Left lung (tissue), 14 donors: ENCODE measurements at places on chromosomes 1 and 21. TPM values are rescaled to one million over a fixed set of nuclear protein-coding genes. Genes with fewer than 3 reads are reported as not detected.

Gene ALPL
- 148 TPM for total RNA-seq

Gene INAVA
- 5.5 TPM for total RNA-seq

Gene RNF207
- total RNA-seq: 12.6 TPM

Gene GPA33
- total RNA-seq: 0.55 TPM

Gene PLA2G2A
- 65.7 TPM for total RNA-seq

Gene MTARC1
- total RNA-seq: 38.6 TPM

Gene DNM3
- total RNA-seq: 6.8 TPM

Gene DARS2
- 20.5 TPM for total RNA-seq

Gene SMIM34
- total RNA-seq: 0.81 TPM

Gene LCE1D
- not detected for total RNA-seq

Gene SLC30A2
- 0.15 TPM for total RNA-seq

Gene ATP1A2
- total RNA-seq: 5.0 TPM

GRCh38 chr1:160144921-160145320, 6.5 kb upstream of the ATP1A4 start:
- no peak for DNase-seq

- DNase-seq: no peak
Measured at GRCh38 chr1:175715742-175716141, 27.7 kb downstream of the TNR start.

DNA sequence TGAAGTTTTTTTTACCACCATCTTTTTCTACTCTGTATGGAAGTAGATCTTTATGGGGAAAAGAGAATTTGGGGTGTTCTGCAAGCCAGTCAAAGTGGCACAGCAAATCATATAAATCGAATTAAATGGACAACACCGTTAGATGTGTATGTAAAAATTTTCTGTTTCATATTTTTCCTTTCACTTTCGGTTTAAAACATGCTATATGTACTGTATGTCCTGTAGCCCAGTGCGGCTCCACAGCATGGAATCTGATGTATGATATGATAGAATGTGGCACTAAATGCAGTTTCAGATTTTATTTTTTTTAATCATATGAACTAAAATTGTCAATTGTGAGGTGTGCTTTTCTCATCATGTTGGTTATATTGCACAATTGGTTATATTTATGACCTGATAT, 32.9 kb downstream of the RAB4A start:
- no peak for DNase-seq

DNA sequence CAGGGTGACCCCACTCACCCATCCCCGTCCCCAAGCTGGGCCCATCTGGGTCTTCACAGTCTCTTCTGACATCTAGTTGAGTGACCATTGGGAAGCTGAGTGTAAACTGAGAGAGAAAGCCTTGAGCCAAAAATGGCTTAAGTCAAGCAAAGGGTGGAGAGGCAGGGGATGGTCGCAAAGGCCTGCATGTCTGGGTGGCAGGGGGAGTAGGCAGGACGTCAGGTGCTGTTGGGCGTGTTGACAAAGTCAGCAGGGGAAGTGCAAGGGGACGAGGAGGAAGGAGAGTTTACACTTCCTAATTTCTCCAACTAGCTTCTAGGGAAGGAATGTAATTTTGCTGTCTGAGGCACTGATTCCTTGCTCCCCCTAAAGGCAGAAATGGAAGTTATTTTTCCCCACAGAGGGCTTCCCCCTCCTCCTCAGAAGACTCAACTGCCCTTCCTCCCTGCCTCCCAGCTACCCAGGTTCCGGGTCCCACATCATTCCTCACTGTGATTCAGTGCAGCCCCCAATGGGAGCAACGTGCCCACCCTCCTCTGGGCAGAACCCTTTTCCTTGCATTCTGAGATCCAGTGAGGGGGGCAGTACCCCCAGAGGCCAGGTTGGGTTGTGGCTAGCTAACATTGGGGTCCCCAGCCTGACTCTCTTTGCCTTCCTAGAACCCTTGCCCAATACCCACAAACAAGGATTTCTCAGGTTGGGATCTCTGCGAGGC, 1.2 kb upstream of the ADORA1 start:
- DNase-seq: no peak

DNA sequence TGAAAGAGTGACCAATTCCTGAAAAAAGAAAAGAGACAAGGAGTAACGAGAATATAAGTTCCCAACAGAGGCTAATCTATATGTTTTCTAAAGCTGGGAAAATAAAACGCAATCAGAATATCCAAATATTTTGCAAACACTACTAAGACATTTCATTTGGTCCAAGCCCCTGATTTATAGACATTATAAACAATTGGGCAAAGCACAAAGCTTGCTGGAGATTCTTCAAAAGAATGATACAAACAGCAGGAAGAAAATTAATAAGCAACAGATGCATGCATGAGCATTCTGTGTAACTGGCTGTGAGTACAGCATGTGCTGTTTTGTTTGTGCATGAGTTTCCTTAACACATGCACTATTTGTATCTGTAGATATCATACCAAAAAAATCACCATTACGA, 552.9 kb downstream of the LTN1 start:
- peak; percentile 49 for DNase-seq

DNA sequence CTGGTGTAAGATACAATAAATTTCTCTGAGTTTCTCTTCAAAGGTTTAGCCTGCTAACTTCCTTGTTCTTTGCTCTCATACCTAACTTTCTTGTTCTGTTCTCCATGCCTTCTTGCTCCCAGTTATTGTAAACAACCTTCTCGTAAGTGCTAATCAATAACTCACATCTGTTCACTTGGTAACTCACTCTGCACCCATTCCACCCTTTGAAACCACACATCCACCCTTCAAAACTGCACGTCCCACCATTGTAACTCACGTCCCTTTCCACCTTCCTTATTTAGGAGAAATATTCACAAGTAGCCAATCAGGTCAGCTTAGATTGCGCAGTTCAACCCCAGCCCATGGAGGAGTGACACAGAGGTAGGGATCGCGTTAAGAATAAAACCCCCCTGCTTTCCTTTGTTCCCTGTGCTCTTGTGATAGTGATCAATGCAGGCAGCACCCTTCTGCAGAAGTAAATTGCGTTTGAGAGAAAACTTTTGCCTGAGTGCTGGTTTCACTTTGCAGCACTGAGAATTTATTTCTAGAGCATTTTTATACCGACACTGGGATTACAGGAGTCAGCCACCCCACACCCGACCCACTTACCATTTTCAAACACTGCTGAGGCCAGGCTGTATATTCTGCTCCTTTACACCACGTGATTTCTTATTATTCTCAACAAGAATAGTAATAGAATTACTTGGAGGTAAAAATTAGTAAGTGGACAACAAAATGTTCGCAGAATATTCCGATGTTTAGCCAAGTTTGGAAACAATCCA, 789.2 kb upstream of the RGS18 start:
- DNase-seq: no peak

DNA sequence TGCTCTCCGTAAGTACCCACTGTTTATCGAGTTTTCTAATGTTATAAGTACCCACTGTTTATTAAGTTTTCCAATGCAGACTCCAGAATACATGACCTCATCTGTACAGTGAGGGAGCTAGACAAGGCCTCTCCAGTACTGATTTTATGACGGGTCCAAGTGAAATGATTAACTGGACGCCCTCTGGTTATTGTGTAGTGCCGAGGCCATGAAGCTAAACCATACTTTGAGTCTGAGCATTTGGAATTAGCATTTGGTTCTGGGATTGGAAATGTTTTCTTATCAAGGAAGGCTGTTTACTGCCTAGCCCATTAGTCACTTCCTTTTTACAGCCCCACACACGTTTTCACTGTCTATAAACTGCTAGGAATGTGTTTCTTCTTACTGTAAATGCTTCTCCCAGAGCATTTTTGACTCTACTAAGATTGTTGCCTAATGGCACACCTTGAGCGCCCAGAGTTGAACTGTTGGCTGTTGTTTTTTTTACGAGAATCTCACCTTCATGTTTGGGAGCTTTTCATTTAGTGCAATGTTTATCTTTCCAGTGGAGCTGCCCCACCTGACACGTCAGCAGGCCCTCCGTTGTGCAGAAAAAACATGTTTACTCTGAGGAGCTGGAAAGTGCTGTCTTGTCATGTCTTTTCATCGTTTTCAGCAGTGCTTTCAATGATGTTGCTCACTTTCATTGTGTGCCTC, 26.9 kb downstream of the SPATA46 start:
- DNase-seq: no peak

GRCh38 chr1:205224736-205225135, 3.0 kb upstream of the TMCC2 start:
- DNase-seq: no peak

GRCh38 chr1:1929639-1930545, 10.8 kb upstream of the TMEM52 start:
- DNase-seq: no peak

DNA sequence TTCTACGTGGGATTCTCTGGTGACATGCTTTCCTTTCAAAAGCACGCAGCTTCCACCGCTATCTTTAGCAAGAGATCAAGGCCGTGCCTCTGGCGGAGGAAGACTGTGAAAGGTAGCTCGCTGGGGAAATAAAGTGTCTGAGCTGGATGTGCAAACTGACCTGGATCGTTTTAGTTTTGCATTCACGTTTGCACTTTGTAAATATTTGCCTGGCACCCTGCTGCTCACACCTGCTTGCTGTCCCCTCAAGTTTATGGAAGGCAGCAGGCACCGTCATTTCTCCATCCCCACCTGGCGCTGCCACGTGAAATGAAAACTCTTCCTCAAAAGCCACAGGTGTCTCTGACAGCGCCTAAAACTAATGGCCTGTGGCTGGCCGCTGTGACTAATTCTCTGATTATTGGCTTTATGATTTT, 44.0 kb upstream of the TARDBP start:
- DNase-seq: no peak

DNA sequence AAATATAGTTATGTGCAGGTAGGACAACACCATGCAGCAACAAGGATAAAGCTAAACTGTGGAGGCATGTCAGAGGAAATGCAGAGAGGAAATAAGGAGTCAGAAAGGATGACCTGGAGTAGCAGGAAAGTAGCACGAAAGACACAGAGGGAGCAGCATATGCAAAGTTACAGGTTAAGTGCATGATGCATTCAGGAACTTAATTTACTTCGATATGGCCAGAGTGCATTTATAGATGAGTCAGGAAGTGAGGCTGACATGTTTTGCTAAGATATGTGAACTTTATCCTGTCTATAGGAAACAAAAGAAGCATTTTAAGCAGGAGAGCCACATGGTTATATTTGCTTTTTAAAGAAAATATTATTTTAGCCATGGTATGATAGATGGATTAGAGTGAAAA, 15.4 kb upstream of the MUTYH start:
- no peak for DNase-seq

GRCh38 chr1:23997812-23998211, 17.7 kb upstream of the SRSF10 start:
- DNase-seq: no peak

GRCh38 chr1:13728091-13728715, 28.2 kb downstream of the PRDM2 start:
- DNase-seq: no peak

DNA sequence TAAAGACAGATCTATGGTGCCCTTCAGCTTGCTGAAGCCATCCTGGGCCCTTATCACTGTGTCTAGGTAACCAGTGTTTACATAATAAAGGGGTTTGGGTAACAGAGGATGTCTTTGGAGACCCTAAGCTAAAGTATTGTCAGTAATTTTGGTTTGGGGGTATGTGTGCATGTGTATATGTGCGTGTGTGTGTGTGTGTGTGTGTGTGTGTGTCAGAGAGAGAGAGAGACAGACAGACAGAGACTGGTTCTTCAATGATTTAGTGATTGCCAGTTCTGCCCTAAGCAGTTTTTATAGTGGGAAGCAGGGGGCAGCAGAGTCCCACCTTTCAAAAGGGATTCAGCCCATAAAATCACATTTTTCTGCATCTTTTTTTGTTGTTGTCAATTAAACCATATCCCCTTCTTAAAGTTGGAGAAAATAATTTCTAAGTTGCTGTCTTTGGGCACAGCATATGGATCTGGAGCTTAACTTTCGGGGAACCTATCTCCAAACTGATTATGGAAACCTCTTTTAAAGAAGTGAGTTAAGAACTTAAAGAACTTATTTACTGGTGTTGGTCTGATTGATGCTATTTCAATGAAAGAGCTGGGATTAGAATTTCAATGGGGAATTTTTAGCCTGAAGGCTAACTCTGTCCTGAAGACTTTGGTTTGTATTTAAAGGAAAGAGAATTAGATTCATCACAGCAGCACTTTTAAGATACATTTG, 51.1 kb downstream of the ZNF326 start:
- DNase-seq: peak; percentile 10

DNA sequence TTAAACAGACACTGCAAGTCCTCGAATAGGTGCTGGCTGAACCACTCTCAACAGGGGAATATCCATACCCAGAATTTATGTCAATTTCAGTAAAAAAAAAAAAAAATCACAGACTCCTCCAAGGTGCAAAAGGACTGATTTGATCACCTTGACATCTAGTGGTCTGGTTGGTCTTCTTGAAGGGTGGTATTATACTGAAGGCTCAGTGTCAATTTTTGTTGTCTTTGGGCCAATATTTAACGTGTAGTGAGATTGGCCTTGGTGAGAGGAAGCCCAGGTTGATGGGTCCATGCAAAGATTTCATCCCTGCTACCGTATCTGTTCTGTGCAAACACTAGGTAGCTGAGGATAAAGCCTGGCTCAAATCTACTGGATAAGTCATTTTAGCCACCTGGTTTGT, 4.0 kb upstream of the GBP5 start:
- DNase-seq: no peak

- no peak for DNase-seq
Measured at GRCh38 chr1:246121533-246121932, 385.5 kb downstream of the SMYD3 start.

DNA sequence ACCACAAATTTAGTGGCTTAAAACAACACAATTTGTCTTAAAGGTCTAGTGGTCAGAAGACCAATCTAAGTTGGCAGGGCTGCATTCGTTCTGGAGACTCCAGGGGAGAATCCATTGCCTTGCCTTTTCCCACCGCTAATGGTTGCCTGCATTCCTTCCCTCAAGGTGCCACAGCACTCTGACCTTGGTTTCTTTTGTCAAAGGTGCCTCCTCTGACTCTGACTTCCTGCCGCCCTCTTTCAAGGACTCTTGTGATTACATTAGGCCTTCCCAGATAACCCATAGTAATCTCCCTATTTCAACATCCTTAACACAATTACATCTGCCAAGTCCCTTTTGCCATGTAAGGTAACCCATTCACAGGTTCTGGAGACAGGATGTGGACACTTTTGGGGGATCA, 145.3 kb downstream of the S1PR1 start:
- DNase-seq: no peak

- no peak for DNase-seq
Measured at GRCh38 chr1:24276791-24277190, 42.4 kb upstream of the GRHL3 start.

GRCh38 chr1:25088946-25089345, 143.4 kb downstream of the SYF2 start:
- DNase-seq: no peak

GRCh38 chr1:114314098-114314497, 160.4 kb upstream of the SYT6 start:
- no peak for DNase-seq

DNA sequence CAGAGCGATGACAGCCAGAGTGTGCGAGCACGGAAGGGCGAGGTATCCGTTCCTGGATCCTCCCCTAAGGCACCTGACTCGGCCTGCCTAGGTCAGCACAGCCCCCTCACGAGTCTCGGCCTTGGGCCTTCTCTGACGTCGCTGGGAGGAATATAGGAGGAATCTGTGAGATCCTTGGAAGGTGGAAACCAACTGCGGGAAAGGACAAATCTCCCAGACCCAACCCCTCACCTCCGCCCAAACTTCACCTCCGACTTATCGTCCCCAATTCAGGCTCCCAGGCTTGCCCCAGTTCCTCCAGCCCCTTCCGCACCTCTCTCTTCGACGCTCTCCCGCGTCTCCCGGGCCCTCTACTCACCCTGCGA, 494 bp downstream of the APH1A start:
- peak; percentile 59 for DNase-seq
